ENCODE measurements at places on chromosomes 2 and 18. TPM values are rescaled to one million over a fixed set of nuclear protein-coding genes. Genes with fewer than 3 reads are reported as not detected.

DNA sequence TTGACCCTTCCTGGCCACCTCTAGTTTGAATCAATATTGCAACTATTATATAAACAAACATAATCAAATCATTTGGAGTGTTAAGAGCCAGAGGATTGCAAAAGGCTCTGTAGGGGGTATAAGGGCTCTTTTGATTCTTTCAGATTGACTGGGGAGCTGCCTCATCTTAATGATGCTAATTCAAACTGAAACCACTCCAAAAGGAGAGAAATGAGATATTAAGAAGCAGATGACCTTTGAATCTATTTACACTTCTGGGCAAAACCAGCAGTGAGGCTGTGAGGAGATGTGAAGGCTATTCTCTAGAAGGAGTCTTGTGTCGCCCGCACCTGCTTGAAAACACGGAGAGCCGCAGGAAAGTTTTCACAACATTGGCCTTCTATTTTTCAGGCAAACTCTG, 311.2 kb upstream of the CRIM1 start:
- DNase-seq, result no peak

GRCh38 chr2:102000012-102000411, 8.3 kb downstream of the IL1R2 start:
- no peak for DNase-seq

DNA sequence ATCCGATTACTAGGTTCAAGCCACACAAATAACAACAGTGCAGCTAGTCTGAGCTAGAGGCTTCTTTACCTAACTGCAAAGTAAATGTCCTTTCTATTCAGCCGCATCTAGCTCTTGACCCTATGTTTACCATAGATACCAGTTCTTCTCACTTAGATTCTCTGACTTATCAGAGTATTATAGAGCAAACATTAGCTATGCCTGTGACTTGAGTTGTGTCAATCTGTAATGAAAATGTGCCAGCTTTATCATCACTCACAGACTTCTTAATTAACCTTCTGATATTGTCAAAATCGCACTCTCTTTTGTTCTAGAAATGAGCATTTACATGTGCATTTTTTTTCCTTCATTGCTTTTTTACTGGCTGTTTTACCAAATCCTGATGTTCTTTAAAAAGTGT, 79.9 kb downstream of the BCL11A start:
- DNase-seq, result no peak

GRCh38 chr2:66001538-66001937, 433.4 kb upstream of the MEIS1 start:
- DNase-seq, result no peak

- DNase-seq, result no peak
Observed at GRCh38 chr2:46818141-46818621, 97.4 kb downstream of the MCFD2 start.

DNA sequence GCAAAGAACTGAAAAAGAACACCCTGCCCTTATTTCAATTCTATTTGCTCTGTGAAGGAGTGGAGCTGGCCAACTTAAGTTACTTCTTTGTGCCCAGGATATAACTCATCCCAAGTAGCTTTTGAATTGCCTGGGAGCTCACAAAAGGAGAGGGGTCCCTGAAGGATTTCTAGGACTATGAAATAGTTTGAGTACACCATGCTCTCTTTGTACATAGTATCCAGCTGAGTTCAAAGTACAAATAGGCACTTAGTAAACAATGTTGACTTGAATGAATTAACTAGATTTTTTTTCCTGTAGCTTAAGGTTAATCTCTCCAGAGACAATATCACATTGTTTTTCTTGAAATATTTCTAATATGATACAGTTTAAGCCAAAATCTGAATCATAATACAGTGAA, 47.7 kb downstream of the ZC3H15 start:
- no peak for DNase-seq

DNA sequence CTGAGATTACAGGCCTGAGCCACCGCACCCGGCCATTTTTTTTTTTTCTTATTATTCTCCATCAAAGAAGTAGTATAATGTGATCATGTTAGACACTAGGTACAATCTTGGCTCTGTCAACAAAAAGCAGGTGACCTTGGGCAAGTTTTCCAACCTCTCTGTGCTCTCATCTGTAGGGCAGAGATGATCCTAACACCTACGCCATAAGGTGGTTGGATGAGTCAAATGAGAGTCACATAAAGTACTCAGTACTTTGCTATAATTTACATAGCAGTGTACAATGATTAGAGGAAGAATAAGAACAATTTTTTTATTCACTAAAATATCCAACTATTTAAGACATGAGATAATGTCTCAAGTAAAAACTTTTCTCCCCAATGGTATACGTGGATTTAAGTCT, 128.6 kb downstream of the TGIF1 start:
- DNase-seq, result no peak

DNA sequence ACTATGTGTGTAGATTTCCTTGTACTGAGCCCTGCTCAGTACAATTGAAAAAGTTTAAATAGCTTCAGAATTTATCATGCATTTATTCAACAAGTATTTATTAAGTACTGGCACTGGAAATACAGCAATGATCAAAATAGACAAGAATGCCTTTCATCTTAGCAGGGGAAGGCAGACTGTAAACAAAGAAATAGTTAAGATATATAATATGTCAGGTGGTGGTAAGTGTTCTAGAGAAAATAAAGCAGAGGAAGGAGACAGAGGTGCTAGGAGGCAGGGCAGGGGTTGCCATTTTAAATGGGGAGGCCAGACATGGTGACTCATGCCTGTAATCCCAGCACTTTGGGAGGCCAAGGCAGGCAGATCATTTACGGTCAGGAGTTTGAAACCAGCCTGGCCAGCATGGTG, 13.6 kb upstream of the LIPG start:
- peak; percentile 90 for DNase-seq

DNA sequence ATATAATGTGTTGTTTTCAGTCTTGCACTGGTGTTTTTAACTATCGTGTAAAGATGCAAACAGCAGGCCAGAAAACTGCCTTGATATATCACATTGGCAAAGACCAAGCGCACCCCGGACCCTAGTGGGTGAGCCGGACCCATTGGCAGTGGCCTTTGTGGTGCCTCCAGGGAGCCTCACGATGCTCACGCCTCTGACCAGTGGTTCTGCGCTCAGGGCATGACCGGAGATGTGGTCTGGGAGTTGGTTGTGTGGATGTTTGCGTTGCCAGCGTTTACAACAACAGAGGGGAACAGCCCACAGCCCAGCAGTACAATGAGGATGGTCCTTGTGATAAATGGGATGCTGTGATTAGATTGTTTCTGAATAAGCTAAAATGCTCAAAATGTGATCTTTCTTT, 32.6 kb downstream of the NFATC1 start:
- DNase-seq, result no peak

- no peak for DNase-seq
Observed at GRCh38 chr2:241000831-241001321, 2.5 kb downstream of the SNED1 start.

GRCh38 chr18:24402209-24402785, 4.7 kb upstream of the OSBPL1A start:
- DNase-seq, result no peak

DNA sequence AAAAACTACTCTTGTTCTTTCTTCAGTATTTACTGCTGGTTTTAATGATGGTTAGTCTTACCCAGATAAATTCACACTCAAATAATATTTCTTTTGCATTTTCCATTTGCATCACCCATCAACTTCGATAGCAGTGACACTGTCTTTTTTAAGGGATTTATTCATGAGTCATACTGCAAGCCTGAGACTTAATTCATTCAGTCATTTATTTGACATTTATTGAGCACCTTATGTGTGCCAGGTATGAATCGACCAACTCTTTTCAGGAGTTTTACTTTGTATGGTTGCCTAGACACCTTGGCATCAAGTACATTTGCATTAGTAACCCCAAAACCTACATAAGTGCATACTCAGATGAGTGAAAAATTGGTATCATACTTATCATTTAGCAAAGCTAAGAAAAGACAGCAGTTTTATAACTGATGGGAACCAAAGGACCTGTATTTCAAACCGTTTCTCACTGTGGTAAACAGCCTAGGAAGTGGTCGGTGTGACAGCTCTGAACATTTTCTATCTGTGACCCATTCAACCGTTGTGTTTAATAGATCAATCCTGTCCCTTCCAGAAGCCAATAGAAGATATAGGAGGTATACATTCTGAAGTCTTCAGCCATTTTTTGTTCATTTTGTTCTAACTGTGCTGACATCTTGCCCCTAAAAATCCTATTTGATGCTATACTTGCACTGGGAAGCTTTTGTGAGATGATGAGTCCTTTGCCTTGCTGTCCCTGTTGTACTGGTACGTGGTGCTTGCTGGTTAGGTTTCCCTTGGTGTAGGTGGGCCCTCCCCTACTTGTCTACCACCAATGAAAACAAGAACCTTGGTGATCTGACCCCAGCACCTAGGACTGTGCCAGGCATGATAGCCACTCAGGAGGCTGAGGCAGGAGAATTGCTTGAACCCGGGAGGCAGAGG, 484.7 kb upstream of the RAB12 start:
- DNase-seq, result peak; percentile 49

- no peak for DNase-seq
Observed at GRCh38 chr2:11257964-11258363, 86.5 kb downstream of the ROCK2 start.

GRCh38 chr18:48841381-48842258, 109.1 kb downstream of the SMAD7 start:
- peak; percentile 74 for DNase-seq

DNA sequence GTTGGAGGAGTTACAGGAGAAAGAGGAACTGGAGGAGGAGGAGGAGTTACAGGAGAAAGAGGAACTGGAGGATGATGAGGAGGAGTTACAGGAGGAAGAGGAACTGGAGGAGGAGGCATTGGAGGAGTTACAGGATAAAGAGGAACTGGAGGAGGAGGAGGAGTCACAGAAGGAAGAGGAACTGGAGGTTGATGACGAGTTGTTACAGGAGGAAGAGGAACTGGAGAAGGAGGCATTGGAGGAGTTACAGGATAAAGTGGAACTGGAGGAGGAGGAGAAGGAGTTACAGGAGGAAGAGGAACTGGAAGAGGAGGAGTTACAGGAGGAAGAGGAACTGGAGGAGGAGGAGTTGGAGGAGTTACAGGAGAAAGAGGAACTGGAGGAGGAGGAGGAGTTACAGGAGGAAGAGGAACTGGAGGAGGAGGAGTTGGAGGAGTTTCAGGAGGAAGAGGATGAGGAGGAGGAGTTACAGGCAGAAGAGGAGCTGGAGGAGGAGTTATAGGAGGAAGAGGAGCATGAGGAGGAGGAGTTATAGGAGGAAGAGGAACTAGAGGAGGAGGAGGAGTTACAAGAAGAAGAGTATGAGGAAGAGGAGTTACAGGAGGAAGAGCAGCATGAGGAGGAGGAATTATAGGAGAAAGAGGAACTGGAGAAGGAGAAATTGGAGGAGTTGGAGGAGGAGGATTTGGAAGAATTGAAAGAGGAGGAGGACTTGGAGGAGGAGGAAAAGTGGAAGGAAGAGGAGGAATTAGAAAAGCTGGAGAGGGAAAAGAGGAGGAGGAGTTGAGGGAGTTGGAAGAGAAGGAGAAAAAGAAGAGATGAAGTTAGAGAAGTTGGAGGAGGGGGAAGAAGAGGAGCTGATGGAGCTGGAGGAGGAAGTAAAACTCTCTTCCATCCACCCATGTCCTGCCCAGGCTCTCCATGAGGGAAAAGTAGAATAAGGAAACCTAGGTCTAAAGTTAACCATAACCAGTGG, 37.2 kb downstream of the CLASP1 start:
- DNase-seq, result no peak

- no peak for DNase-seq
Observed at GRCh38 chr2:14423145-14423906, 209.2 kb upstream of the LRATD1 start.

DNA sequence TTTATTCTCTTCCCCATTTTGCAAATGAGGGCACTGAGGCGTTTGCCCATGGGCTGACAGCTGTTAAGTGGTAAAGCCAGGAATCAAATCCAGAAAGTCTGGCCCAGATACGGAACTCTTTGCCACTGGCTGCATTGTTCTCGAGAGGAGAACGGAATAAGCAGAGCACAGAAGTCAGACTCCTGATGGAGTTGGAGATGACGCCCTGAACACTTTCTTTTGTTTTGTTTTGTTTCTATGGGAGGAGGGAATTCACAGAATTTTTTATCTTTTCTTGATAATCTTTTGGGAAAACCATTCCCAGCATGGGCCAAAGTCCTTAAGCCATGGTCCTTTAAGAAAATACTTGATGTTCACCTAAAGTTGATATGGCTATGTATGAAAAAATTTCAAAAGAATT, 322.2 kb downstream of the RDH14 start:
- DNase-seq, result no peak

GRCh38 chr2:233343171-233343705, 11.1 kb upstream of the DGKD start:
- no peak for DNase-seq

- no peak for DNase-seq
Observed at GRCh38 chr18:63438181-63438580, 15.9 kb upstream of the VPS4B start.

DNA sequence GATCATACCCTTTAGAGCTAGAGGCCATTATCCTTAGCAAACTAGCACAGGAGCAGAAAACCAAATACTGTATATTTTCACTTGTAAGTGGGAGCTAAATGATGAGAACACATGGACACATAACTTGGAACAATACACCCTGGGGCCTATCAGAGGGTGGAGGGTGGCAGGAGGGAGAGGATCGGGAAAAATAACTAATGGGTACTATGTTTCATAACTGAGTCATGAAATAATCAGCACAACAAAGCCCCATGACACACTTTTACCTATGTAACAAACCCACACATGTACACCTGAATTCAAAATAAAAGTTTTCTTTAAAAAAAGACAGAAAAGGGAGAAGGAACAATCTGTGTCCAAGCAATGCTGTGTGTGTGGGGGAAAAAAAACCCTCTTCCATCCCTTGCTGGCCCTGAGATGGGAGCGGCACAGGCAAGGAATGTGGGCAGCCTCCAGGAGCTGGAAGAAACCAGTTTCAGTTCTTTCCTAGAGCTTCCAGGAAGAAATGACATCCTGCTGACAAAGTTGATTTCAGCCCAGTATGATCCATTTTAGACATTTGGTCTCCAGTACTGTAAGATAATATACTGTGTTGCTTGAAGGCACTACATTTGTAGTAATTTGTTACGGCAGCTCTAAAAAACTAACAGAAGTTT, 458.7 kb upstream of the CNTNAP5 start:
- DNase-seq, result no peak

The CD8B2 gene
- total RNA-seq, result 0.10 TPM

The PLGLB2 gene
- total RNA-seq, result 0.05 TPM

The KYNU gene
- total RNA-seq, result 11.3 TPM

The VSNL1 gene
- total RNA-seq, result 0.94 TPM

The REG3A gene
- total RNA-seq, result not detected

The CYP26B1 gene
- total RNA-seq, result 6.8 TPM

The ZNF516 gene
- total RNA-seq, result 2.6 TPM

The TUBB8B gene
- not detected for total RNA-seq

The MALL gene
- total RNA-seq, result 42.0 TPM

The HDLBP gene
- total RNA-seq, result 426 TPM

The GAL3ST2 gene
- not detected for total RNA-seq

The STPG4 gene
- total RNA-seq, result not detected
